ENCODE measurements at places on chromosomes 6 and 20.
A peak's percentile ranks its signal among the peaks of the same experiment; 100 is the strongest.

GRCh38 chr20:31587545-31588389 is 17.3 kb upstream of the ID1 start:
- no peak overlapping the region for H3K27ac ChIP-seq
- H3K4me1 ChIP-seq: peaks cover 6% of the 10 kb centered on the region
- no peaks in the 10 kb centered on the region for H3K36me3 ChIP-seq
- peak overlapping the region; percentile 77 for H3K4me3 ChIP-seq
- no peaks in the 10 kb centered on the region for H3K27me3 ChIP-seq
- DNase-seq: no peak

DNA sequence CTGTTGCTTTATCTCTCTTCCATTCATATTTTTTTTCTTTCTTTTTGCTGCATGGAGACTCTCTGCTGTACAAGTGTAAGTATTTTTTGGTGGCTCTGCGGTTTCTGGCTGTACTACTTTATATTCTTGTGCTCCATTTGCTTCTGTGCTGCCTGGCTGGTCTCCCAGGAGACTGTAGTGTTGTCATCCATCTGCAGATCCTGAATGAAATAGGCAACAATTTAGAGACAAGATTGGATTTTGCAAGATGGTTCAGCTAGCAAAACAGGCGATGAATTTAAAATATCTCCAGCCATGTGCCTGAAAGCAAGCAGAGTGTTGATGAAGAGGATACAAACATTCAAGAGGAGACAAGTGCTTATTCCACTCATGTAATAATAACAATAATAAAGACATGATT is 75.1 kb upstream of the SCGN start:
- DNase-seq: no peak
- H3K27ac ChIP-seq: no peak overlapping the region
- H3K36me3 ChIP-seq: no peaks in the 10 kb centered on the region
- H3K4me1 ChIP-seq: peaks cover 32% of the 10 kb centered on the region
- H3K4me3 ChIP-seq: no peak overlapping the region

- no peaks in the 10 kb centered on the region for H3K36me3 ChIP-seq
- H3K27ac ChIP-seq: no peak overlapping the region
- no peaks in the 10 kb centered on the region for H3K4me1 ChIP-seq
- no peak overlapping the region for H3K4me3 ChIP-seq
- H3K27me3 ChIP-seq: peaks cover 3% of the 10 kb centered on the region
Measured at GRCh38 chr20:4910951-4911350, 90.4 kb downstream of the SLC23A2 start.

DNA sequence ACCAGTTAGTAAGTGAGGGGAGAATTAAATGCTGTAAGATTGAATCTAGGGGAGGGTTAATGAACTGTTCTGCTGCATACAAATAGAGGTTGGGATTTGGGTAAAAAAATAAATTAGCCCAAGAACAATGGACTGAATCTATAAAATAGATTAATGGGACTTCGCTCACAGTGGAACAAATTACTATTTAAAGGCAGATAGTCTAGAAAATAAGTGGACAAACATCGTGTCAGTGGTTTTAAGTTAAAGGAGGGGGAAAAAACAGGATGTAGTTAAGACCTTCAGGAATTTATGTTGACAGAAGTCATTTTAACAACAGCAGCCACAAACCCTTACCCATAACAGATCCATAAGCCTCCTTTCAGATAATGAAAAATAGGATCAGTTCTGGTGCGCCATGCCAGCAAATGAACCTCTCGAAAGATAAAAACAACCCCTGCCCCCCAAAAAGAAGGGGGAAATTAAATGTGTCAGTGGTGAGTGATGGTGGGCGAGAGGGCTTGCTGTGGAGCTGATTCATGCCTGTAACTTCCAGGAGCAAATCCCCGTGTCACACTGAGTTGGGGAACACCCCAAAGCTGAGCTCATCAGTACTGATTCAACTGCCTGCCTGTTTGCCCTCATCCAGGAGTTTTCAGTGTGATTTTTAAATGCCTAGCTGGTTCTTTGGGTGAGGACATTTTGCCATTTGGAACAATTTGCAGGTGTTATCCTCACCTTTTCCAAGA is 86.8 kb downstream of the PPP1R14C start:
- no peak for DNase-seq
- H3K27me3 ChIP-seq: no peaks in the 10 kb centered on the region
- H3K36me3 ChIP-seq: no peaks in the 10 kb centered on the region
- no peaks in the 10 kb centered on the region for H3K4me1 ChIP-seq
- H3K4me3 ChIP-seq: no peak overlapping the region

DNA sequence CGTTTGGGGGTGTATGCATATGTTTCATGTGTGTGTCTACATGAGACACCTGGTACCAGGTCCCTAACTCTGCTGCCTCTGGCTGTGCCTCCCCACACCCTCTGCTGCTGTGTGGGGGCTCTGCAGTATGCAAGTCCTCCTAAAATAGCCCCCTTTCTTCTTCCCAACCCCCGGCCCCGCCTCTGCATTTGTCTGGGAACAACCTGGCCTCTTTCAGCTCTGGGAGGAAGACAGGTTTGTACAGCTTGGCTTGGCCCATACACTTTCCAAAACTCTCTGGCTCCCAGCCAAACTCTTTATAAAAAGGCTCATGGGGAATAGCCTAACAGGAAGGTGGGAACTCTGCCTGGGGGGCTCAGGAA is 27.1 kb upstream of the EMILIN3 start:
- no peak overlapping the region for H3K4me3 ChIP-seq
- no peak for DNase-seq
- H3K4me1 ChIP-seq: peaks cover 26% of the 10 kb centered on the region
- H3K27ac ChIP-seq: no peak overlapping the region
- no peaks in the 10 kb centered on the region for H3K36me3 ChIP-seq

DNA sequence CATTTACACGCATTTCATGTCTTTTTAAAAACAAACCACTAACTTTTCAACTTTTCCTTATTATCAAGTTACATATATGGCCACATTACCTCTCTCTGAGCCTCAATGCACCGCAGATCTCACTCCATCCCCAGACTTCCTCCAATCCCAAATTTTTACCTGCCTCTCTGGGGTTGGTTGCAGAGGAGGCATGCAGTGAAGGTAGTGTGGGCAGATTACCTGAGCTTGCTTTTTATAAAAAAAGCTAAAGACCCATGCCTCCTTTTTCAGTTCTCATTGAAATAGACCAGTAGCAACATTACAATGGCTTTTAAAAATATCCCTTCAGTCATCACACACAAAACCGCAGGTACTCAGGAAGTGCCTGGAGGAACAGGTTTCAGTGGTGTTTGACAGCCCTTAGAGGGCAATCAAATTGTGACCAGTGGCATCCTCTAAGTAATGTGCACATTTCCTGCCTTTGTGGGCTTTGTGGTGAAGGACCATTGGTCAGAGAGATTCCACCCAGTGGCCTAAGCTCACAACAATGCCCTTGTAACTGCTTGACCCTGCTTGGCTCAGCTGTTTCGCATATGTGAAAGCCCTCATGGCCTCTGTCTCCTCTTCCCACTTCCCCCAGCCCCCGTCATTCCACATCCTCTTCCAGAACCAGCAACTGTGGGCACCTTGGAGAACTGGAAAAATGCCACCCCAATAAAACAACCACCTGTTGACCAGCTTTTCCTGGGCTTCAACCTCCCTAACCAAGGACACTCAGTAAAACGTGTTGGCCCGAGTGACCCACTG is 30.2 kb upstream of the IL17A start:
- H3K4me3 ChIP-seq: no peak overlapping the region
- no peaks in the 10 kb centered on the region for H3K36me3 ChIP-seq
- no peaks in the 10 kb centered on the region for H3K4me1 ChIP-seq
- no peaks in the 10 kb centered on the region for H3K27me3 ChIP-seq
- DNase-seq: no peak

- peaks cover 21% of the 10 kb centered on the region for H3K4me1 ChIP-seq
- no peak for DNase-seq
- H3K36me3 ChIP-seq: no peaks in the 10 kb centered on the region
- no peaks in the 10 kb centered on the region for H3K27me3 ChIP-seq
Measured at GRCh38 chr6:40719671-40720374, 132.7 kb upstream of the LRFN2 start.

- H3K27me3 ChIP-seq: no peaks in the 10 kb centered on the region
- no peak overlapping the region for H3K27ac ChIP-seq
- DNase-seq: no peak
- no peaks in the 10 kb centered on the region for H3K36me3 ChIP-seq
- H3K4me3 ChIP-seq: no peak overlapping the region
Measured at GRCh38 chr20:17827759-17828559, 128.2 kb downstream of the BANF2 start.

GRCh38 chr6:25485821-25486534 is 166.0 kb upstream of the SCGN start:
- H3K4me1 ChIP-seq: no peaks in the 10 kb centered on the region
- no peaks in the 10 kb centered on the region for H3K36me3 ChIP-seq
- H3K4me3 ChIP-seq: no peak overlapping the region

GRCh38 chr6:110067837-110068591 is 89.9 kb downstream of the GPR6 start:
- no peak for DNase-seq
- H3K36me3 ChIP-seq: no peaks in the 10 kb centered on the region
- H3K27me3 ChIP-seq: no peaks in the 10 kb centered on the region
- H3K4me1 ChIP-seq: peaks cover 3% of the 10 kb centered on the region

- H3K27ac ChIP-seq: no peak overlapping the region
- peaks cover 46% of the 10 kb centered on the region for H3K36me3 ChIP-seq
- H3K4me1 ChIP-seq: no peaks in the 10 kb centered on the region
- no peak overlapping the region for H3K4me3 ChIP-seq
- no peak for DNase-seq
Measured at GRCh38 chr6:7201732-7202541, 94.2 kb downstream of the RREB1 start.

GRCh38 chr20:60272790-60273189 is 314.6 kb downstream of the CDH26 start:
- H3K36me3 ChIP-seq: no peaks in the 10 kb centered on the region
- H3K27me3 ChIP-seq: no peaks in the 10 kb centered on the region
- no peak overlapping the region for H3K4me3 ChIP-seq
- no peak overlapping the region for H3K27ac ChIP-seq

GRCh38 chr6:143068001-143068400 is 7.3 kb downstream of the AIG1 start:
- no peak overlapping the region for H3K4me3 ChIP-seq
- peaks cover 2% of the 10 kb centered on the region for H3K36me3 ChIP-seq
- no peaks in the 10 kb centered on the region for H3K4me1 ChIP-seq
- DNase-seq: no peak
- no peaks in the 10 kb centered on the region for H3K27me3 ChIP-seq
- H3K27ac ChIP-seq: no peak overlapping the region

GRCh38 chr6:119077643-119078375 is 655 bp downstream of the FAM184A start:
- no peak overlapping the region for H3K27ac ChIP-seq
- H3K27me3 ChIP-seq: no peaks in the 10 kb centered on the region
- H3K36me3 ChIP-seq: peaks cover 4% of the 10 kb centered on the region
- DNase-seq: no peak

DNA sequence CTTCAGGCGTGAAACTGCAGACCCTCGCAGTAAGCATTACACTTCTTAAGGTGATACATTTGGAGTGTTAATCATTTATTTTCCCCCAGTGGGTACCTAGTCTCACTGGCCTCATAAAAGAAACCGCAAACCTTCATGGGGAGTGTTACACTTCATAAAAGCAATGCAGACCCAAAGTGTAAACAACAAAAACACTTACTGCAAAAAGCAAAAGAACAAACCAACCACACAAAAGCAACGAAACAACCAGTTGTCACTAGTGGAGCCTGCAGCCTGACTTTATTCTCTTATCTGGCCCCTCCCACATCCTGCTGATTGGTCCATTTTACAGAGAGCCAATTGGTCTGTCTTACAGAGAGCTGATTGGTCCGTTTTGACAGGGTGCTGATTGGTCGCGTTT is 23.8 kb downstream of the LY86 start:
- H3K27ac ChIP-seq: no peak overlapping the region
- H3K4me1 ChIP-seq: peaks cover 2% of the 10 kb centered on the region
- no peak overlapping the region for H3K4me3 ChIP-seq
- H3K27me3 ChIP-seq: no peaks in the 10 kb centered on the region

DNA sequence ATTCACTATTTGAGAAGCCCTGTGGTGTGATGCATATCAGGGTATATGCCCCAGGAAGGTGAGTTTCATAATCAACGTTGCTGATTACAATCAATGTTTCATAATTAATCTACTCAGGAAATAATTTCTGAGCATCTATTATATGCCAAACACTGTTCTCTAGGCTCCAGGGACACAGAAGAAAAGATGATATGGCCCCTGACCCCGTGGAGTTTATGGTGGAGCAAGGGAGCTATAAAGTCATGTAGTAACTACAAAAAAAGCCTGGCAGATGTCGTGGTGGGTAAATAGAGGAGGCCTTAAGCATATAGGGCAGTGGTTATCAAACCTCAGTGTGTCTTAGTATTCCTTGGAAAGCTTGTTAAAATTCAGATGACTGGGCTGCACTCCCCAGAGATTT is 40.1 kb upstream of the BCAS1 start:
- H3K4me3 ChIP-seq: no peak overlapping the region
- no peak overlapping the region for H3K27ac ChIP-seq
- no peak for DNase-seq
- no peaks in the 10 kb centered on the region for H3K27me3 ChIP-seq

GRCh38 chr6:31203345-31203979 is 33.0 kb upstream of the POU5F1 start:
- H3K27ac ChIP-seq: no peak overlapping the region
- no peaks in the 10 kb centered on the region for H3K36me3 ChIP-seq

DNA sequence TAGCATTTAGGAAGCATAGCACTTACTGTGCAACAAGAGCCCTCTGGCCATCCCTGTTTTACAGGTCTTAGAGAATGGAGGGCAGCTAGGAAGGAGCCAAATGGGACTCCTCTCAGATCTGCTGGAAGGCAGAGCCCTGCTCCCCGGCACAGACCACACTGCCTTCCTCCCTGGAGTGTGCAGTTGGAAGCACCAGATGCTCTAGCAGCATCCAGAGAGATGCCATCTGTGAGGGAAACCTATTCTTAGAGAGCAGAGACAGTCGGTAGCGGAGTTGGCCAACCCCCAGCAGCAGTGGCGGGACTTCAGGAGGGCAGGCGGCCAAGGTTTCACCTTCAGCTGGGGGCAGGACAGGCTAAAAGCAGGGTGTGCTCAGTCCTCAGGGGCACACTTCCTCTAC is 16.7 kb upstream of the E2F1 start:
- no peak overlapping the region for H3K27ac ChIP-seq
- H3K4me3 ChIP-seq: no peak overlapping the region
- no peak for DNase-seq
- H3K36me3 ChIP-seq: no peaks in the 10 kb centered on the region
- H3K4me1 ChIP-seq: no peaks in the 10 kb centered on the region
- no peaks in the 10 kb centered on the region for H3K27me3 ChIP-seq

GRCh38 chr6:97198046-97198565 is 84.9 kb downstream of the MMS22L start:
- no peak overlapping the region for H3K4me3 ChIP-seq
- peaks cover 7% of the 10 kb centered on the region for H3K36me3 ChIP-seq
- H3K27me3 ChIP-seq: no peaks in the 10 kb centered on the region
- DNase-seq: no peak
- H3K27ac ChIP-seq: no peak overlapping the region

- no peak overlapping the region for H3K27ac ChIP-seq
- no peaks in the 10 kb centered on the region for H3K27me3 ChIP-seq
- no peak overlapping the region for H3K4me3 ChIP-seq
- H3K4me1 ChIP-seq: no peaks in the 10 kb centered on the region
- no peaks in the 10 kb centered on the region for H3K36me3 ChIP-seq
Measured at GRCh38 chr6:153084393-153084792, 46.7 kb downstream of the RGS17 start.

Measured in neuronal stem cell (in vitro differentiated cells).